ENCODE measurements at places on chromosomes 2 and 18.

DNA sequence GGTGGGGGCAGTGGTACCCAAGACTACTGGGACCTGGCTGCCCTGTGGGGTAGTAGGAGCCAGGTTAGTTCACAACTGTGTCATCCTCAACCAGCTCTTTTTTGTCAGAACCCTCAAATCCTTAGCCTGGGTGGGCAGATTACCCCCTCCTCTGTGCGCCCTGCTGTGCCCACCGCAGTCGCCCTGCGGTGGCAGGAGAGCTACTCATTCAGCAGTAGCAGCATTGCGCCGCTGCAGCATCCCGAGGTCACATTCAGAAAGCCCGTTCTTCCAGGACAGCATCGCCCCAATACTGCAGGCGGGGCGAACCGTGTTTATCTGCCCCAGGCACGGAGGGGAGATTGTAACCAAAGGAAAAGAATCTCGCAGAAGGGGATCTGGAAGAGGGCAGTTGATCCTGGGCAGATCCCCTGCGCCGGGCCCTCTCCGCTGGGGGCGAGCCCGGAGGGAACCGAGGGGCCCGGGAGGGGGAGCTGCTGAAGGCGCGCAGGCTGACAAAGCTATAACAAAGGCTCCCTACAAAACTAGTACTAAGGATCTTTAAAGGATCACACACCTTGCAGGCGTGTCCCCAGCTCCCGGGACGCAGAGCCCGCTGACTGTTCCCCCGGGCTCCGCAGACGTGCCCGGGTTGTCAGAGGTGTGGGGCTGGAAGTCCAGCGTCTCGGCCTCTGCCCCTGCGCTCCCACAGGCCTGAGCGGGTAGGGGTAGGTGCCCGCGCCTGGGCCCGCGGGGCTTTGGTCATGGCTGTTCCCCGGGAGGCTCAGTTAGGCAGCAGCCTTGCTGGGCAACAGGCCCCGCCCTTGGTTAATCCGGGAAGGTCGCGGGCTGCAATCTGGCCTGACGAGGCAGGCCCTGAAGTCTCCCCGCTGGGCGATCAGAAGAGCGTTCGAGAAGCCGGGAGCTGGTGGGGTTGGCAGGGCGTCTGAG, 13.2 kb downstream of the POU3F3 start:
- peaks cover 6% of the 10 kb centered on the region for H3K4me1 ChIP-seq
- H3K36me3 ChIP-seq = no peaks in the 10 kb centered on the region
- no peak for DNase-seq
- H3K27ac ChIP-seq = no peak overlapping the region
- peaks cover 88% of the 10 kb centered on the region for H3K27me3 ChIP-seq

GRCh38 chr2:10201201-10201600, 78.7 kb downstream of the RRM2 start:
- H3K27me3 ChIP-seq = no peaks in the 10 kb centered on the region
- no peak overlapping the region for H3K4me3 ChIP-seq
- H3K27ac ChIP-seq = no peak overlapping the region

DNA sequence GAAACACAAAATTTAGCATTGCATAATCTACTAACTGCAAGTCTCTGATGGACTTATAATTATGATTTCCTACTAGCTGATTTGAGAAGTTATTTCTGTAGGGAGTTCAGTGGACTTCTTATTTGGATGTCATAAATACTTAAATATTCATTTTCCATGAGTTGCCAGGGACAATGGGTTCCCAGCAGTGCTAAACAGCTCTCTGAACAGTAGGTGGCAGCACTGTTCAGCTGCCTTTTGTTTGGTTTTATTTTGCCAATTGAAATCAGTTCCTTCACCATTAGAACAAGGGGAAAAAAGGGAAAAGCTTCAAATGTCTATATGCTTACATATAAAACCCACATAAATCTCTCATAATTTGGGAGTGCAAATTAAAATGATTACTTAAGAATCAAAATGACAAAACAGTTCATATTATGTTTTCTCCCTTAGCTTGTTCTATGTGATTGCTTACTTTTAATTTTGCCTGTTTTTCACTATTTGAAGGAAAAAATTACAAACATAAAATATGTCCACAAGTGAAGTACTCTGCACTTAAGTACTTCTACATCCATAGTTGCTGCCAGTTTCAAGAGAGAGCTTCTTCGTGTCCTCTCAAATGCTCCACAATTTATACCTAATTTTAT, 898.9 kb downstream of the CPS1 start:
- no peak overlapping the region for H3K4me3 ChIP-seq
- H3K27ac ChIP-seq = no peak overlapping the region
- peak; percentile 74 for DNase-seq
- H3K36me3 ChIP-seq = no peaks in the 10 kb centered on the region
- H3K4me1 ChIP-seq = no peaks in the 10 kb centered on the region

DNA sequence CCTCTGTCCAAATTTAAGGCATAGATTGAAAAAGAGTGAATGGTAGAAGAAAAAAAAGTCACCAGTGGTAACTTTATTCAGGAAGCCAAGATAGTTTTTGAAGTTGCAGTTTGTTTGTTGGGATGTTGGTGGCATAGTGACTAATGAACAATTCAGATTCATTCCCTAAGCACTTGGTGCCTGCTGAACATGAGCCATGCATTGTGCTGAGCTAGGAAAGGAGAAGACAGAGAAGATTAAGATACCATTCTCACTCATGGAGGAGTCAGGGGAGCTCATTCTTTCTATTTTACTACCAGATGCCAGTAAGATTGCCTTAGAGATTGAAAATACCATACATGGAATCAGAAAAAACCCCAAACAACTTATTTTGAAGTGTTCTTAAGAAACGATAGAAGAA, 25.1 kb downstream of the MEIS1 start:
- no peaks in the 10 kb centered on the region for H3K4me1 ChIP-seq
- no peaks in the 10 kb centered on the region for H3K27me3 ChIP-seq
- H3K27ac ChIP-seq = no peak overlapping the region

GRCh38 chr2:119112770-119113488, 45.6 kb downstream of the C1QL2 start:
- no peaks in the 10 kb centered on the region for H3K36me3 ChIP-seq
- no peak for DNase-seq
- no peak overlapping the region for H3K27ac ChIP-seq
- no peaks in the 10 kb centered on the region for H3K4me1 ChIP-seq
- H3K4me3 ChIP-seq = no peak overlapping the region

DNA sequence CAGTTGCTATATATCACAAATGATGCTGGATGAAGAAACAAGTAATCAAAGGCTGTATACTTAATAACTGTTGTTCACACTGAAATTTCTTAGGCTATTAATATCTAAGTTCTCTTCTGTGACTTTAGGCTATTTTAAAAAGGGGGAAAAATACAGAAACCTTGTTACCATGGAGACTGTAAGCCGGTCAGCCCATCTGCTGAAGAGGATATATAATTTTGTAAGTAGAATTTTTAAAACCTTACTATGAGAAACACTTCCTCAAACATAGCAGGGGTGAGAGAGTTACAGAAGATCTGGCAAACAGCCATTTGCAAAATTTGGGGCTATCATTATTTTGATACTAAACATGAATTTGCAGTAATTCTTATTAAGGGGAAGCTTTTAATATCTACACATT, 27.8 kb downstream of the CACNB4 start:
- no peaks in the 10 kb centered on the region for H3K27me3 ChIP-seq
- H3K4me3 ChIP-seq = no peak overlapping the region
- H3K4me1 ChIP-seq = peaks cover 2% of the 10 kb centered on the region
- H3K27ac ChIP-seq = no peak overlapping the region

GRCh38 chr2:48855142-48855541, 99.6 kb upstream of the LHCGR start:
- DNase-seq = peak; percentile 20
- no peak overlapping the region for H3K27ac ChIP-seq
- peaks cover 3% of the 10 kb centered on the region for H3K4me1 ChIP-seq
- no peak overlapping the region for H3K4me3 ChIP-seq
- H3K27me3 ChIP-seq = no peaks in the 10 kb centered on the region

GRCh38 chr2:221429741-221430491, 142.2 kb downstream of the EPHA4 start:
- no peak overlapping the region for H3K4me3 ChIP-seq
- DNase-seq = peak; percentile 14
- H3K27ac ChIP-seq = no peak overlapping the region
- no peaks in the 10 kb centered on the region for H3K27me3 ChIP-seq

DNA sequence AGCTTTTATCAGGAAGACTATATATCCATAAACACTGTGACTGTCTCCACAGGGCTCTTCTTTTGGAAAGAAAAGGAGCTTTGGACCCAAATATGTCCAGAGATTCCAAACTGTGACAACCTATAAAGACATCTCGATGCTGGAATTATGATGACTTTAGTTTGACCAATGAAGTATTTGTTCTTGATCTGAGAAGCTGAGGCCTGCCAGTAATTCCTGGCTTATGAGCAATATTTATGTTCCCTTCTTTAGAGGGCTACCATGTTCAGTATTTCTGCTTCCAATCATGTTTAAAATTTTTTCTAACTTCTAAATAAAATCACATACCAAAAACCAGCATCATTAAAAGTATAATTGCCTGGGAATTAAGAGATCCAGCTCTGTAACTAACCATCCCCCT, 41.1 kb downstream of the FEZ2 start:
- H3K4me3 ChIP-seq = no peak overlapping the region
- DNase-seq = no peak
- H3K4me1 ChIP-seq = peaks cover 9% of the 10 kb centered on the region
- no peak overlapping the region for H3K27ac ChIP-seq

DNA sequence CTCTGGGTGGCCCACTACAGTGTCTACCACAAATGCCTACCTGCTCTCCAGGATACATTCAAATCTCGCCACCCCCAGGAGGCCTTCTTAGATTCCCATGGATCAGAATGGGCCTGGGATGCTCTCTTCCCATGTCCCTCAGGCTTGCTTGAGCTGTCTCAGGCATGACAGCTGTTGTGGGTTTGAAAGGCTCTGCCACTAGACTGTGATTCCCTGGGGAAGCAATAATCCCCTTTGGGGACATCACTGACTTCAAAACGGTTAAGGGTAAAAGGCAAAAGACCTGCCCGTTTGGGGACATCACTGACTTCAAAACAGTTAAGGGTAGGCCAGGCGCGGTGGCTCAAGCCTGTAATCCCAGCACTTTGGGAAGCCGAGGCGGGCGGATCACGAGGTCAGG, 35.8 kb upstream of the ZNF516 start:
- H3K36me3 ChIP-seq = no peaks in the 10 kb centered on the region
- H3K27me3 ChIP-seq = no peaks in the 10 kb centered on the region
- no peak for DNase-seq
- H3K4me3 ChIP-seq = no peak overlapping the region
- H3K4me1 ChIP-seq = peaks cover 3% of the 10 kb centered on the region

DNA sequence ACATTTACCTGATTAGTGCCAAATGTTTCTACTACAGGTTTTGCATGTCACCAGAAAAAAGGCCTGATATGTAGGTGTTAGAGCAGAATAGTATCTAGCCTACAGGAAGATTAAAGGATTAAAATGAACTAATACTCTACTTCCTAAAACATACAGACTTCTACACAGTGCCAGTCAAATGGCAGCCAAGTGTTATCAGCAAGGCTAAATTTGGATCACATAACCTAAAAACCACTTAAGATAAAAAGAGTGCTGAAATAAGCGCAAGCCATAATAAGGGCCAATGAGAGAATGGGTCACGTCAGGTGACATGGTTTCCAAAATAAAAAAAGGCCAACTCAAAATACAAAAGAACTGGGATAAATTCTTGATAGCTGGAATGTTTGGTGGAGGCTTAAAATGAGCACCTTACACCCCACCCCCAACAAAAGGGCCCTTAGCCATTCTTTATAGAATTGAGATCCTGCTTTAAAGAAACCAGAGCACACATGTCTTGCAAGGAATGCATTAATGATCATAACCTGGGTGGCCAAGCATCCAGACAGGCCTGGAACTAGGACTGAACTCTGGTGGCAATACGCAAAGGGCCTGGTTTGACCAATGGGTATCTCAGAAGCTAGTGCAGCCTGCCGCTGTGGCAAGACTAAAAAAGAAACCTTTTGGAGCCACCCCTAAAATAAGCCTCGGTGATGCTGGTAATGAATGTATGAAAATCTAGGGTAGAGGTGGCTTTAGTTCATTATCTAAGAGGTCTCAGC, 32.4 kb downstream of the IRS1 start:
- H3K27me3 ChIP-seq = no peaks in the 10 kb centered on the region
- no peak for DNase-seq
- H3K27ac ChIP-seq = no peak overlapping the region
- peaks cover 10% of the 10 kb centered on the region for H3K36me3 ChIP-seq

DNA sequence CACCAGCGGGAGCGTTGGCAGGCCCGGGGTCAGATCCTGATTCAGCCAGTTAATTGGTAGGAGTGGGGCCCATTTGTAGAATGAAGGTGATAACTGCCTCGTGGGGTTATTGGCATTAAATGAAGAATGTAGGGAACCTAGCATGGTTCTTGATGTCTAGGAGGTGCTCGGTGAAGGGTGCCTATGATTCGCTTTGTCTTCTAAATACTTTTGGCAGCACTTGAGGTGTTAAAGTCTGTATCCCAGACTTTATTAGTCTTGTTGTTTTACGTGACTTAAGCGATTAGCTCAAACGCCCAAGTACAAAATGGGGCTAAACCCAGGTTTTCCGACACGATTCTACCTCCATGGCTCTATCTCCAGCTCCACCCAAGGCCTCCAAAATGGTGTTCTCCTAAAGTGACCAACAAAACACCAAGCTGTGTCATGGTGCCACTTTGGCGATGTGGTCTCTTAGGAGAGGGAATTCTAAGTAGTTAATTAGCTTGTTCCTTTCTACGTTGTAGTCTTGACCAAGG, 980 bp upstream of the PPP4R1 start:
- H3K27me3 ChIP-seq = no peaks in the 10 kb centered on the region
- H3K4me3 ChIP-seq = peak overlapping the region; percentile 90
- peaks cover 10% of the 10 kb centered on the region for H3K36me3 ChIP-seq
- H3K4me1 ChIP-seq = peaks cover 8% of the 10 kb centered on the region
- H3K27ac ChIP-seq = peak overlapping the region; percentile 100
- no peak for DNase-seq

GRCh38 chr2:217820091-217820819, 182.5 kb downstream of the TNS1 start:
- H3K4me1 ChIP-seq = peaks cover 8% of the 10 kb centered on the region
- H3K27me3 ChIP-seq = no peaks in the 10 kb centered on the region
- H3K4me3 ChIP-seq = no peak overlapping the region
- H3K27ac ChIP-seq = no peak overlapping the region

DNA sequence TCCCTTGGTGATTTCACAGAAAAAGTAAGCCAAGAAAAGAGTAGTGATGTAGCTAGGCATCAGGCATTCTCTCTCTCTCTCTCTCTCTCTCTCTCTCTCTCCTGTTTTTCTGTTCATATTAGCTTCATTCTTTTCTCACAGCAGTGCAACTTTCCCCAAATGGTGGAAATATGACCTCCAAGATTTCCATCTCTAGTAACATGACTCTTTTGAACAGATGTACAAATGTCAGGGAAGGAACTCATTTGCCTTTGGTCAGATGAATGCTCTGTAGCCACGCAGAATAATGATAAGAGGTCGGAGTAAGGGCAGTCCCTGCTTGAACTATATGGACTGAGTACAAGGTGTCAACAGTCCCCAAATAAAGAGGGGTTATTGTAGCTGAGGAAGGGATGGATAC, 316.2 kb downstream of the GALNT13 start:
- no peaks in the 10 kb centered on the region for H3K27me3 ChIP-seq
- H3K4me1 ChIP-seq = no peaks in the 10 kb centered on the region
- DNase-seq = no peak
- no peaks in the 10 kb centered on the region for H3K36me3 ChIP-seq

- no peak for DNase-seq
- no peaks in the 10 kb centered on the region for H3K27me3 ChIP-seq
- H3K36me3 ChIP-seq = no peaks in the 10 kb centered on the region
- H3K4me3 ChIP-seq = no peak overlapping the region
- H3K27ac ChIP-seq = peak overlapping the region; percentile 41
- H3K4me1 ChIP-seq = peaks cover 4% of the 10 kb centered on the region
Measured at GRCh38 chr18:59923539-59924196, 23.9 kb downstream of the PMAIP1 start.

GRCh38 chr2:207897541-207898353, 127.6 kb downstream of the PLEKHM3 start:
- H3K4me3 ChIP-seq = no peak overlapping the region
- H3K4me1 ChIP-seq = peaks cover 6% of the 10 kb centered on the region
- H3K36me3 ChIP-seq = no peaks in the 10 kb centered on the region
- no peak overlapping the region for H3K27ac ChIP-seq
- DNase-seq = no peak
- H3K27me3 ChIP-seq = no peaks in the 10 kb centered on the region
